ENCODE measurements at places on chromosomes 3 and 15.

DNA sequence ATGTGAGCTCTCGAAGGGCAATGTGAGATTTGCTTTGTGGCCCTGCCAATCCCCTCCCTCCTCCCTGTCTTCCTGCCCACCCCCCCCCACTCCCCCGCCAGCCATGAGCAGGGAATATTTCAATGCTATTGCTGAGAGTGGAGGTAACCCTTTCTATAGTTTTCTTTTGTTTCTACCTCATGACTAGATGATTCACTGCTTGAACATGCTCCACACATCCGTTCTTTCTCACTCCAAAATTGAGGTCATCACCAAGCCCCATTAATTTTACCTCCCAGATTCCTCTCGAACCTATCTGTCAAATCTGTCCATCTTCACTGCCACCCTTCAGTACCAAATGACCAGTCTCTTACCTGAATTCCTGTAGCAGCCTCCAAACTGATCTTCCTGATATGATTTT lies 12.2 kb downstream of the ZNF774 start:
- no peak for DNase-seq

DNA sequence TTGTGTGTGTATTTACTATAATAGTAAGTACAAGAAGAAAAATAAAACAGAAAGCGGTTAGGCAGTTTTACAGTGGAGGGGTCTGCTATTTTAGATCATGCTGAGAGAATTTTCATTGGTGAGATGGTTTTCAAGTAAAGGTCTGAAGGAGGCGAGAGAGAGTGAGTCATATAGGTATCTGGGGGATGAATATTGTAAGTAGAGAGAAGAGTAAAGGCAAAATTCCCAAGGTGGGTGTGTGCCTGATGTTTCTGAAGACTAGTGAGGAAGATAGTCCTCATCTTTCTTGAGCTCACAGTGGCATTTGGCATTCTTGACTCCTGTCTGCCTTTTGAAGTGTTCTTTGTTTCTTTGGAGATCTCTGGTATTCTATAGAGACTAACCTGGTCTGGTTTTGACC lies 38.6 kb downstream of the CRYBG3 start:
- DNase-seq: no peak

GRCh38 chr15:63277893-63278456 lies 570 bp downstream of the APH1B start:
- DNase-seq: no peak

DNA sequence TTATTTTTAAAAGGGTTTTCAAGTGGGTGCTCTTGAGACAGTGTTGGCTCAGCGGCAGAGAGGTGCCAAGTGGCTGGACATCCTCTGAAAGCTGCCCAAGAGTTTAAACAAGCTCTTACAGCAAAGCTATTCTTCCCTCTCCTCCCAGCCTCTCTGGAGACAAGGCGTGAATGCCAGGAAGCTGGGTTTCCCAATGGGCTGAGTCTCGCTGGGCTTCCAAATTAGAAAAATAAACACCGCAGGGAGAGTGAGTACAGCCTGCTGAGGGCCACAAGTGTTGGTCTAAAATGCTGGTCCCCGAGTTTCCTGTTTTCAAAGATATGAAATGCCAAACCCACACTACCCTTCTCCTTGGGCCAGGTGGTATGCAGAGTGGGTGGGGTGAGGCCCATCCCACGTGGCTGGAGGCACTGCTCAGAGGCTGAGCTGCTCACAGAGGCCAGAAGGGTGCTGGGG lies 36.4 kb downstream of the ZDHHC3 start:
- DNase-seq: no peak

GRCh38 chr3:64848822-64849221 lies 161.0 kb upstream of the ADAMTS9 start:
- no peak for DNase-seq

GRCh38 chr15:52717481-52717880 lies 38.3 kb upstream of the ATOSA start:
- DNase-seq: no peak

DNA sequence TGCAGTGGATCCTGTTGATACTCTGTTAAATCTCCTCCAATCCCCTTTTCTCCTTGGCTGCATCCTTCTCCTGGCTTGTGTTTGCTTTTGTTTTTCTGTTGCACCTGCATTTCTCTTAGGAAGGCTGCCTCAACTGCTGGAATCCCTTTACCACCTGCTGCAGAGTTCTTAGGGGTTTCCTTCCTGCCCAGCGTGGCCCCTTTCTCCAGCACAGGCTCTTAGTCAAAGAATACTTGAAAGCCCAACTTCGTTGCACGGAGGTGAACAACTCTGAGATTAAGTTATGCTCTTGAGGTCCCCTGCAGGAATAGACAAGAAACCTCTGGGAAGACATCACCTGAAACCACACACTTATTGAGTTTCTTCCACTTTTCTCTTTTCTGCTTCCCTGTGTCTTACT lies 121.6 kb upstream of the GRM7 start:
- no peak for DNase-seq

Data from GOT3 (cell line).